NCI-H1436 treated with DMSO at 0.1 percent for 48 hours (cell line): ENCODE measurements at places on chromosomes 1 and 21.

DNA sequence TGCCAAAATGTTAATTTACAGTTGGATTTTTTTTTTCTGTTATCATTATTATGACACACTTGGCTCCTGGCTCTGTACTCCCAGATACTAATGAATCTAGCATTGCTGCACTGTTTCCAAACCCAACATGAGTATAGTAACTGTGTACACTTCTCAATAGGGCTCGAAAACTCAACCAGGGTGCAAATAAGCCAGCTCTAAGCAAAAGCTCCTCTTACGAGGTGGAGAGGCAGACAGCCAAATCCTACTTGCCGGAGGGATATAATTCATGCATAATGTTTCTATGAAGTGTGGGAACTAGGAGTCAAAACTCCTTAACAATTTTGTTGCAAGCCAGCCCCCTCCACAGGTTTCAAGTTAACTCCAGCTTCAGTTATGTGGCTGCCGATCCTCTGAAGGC lies 510.4 kb upstream of the ZP4 start:
- no peak for DNase-seq

DNA sequence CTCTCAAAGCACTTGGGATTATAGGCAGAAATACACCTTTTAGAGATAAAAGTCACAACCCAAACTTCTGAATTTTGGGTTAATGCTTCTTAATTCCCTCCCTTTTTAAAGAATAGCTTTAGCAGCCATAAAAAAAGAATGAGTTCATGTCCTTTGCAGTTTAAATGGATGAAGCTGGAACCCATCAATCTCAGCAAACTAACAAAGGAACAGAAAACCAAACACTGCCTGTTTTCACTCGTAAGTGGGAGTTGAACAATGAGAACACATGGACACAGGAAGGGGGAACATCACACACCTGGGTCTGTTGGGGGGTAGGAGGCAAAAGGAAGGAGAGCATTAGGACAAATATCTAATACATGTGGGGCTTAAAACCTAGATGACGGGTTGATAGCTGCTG lies 55.8 kb downstream of the SLC27A3 start:
- no peak for DNase-seq

DNA sequence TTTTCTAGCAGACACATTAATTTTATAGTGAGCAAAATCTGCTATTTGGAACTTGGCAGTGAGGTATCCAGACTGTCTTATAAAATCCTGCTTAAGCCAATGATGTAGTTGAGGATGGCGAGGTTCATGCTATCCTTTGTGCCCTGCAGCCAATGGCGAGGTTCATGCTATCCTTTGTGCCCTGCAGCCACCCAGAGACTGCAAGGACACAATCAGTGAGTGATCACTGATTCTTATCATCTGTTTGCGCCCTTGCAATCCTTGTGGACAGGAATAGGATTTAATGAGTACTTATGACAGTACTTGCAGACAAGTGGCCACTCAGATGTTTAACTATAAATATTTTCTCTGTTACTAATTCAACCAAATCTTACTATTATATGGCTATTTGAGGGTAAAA lies 112.6 kb downstream of the EIF4G3 start:
- DNase-seq: no peak

DNA sequence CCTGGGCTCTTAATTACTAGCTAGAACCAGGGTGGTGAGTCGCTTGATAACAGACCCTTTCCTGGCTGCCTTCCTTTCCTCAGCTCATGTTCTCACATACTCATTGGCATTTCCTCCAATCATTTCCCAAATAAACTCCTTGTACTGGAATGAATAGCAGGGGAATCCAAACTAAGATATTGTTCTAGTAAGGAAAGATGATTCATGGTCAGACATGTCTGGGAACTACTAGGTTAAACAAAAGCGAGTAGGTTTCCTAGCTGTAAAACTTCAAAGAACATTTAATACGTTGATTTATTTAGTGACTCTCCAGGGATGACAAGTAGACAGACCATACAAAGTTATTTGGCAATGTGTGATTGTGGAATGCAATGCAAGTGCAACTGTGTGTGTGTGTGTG lies 121.2 kb upstream of the KCNJ6 start:
- DNase-seq: no peak

GRCh38 chr1:167599957-167600581 lies 30.0 kb upstream of the RCSD1 start:
- no peak for DNase-seq

DNA sequence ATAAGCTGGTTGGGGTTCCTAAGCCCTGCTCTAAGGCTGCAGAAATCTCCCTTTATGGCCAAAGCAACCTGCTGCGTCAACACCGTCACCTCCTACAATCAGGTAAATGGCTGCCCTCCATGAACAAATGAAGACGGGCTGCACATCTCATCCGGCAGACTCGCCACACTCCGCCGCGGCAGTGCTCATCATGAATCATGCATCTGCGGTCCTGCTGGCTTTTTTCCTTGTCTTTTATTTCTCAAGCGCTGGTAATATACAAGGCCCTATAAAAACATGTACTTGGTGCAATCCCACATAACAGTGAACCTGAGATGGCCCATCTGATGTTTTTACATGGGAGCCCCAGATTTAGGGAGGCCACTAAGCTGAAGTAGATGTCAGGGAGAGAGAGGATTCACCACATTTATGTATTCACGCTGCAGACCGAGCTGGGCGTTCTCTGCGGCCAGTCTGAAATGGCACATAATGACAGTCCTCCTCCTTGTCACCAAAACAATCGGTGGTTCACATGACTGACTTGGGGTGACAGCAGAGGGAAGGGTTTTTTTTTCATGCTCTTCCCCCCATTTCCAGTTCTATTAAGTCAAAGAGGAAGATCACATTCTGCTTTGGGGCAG lies 91.6 kb downstream of the KAZN start:
- DNase-seq: no peak

DNA sequence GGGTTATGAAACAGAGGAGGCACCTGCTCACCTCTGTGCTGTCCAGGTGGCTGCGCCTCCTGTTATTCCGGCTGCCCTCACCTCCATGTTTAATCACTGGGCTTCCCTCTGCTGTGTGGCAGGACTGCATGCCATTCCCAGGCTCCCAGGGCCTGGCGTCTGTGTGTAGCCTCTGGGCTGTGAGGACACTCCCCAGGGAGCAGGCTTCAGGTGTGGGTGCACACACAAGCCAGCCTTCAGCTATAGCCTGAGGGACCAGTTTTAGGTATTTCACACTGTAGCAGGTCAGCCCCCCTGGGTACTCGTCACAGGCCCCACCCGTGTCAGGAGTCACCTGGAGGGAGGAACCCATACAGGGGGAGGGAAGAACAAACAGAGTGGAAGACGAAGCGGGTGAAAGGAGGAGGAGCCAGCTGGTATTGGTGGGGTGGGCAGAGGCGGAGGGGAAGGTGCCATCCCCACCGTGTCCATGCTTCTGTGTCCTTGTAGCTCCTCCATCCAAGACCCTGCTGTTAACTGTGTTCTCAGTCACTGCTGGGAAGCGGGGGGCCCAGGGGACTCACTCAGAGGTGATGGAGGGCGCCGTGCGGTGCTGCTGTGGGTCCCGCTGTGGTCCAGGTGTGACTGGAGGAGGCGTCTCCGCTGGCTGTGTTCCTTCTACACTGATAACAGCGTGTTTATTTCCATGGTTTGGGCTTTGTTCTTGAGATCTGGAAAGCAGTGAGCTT lies 158.6 kb downstream of the PGBD5 start:
- no peak for DNase-seq

DNA sequence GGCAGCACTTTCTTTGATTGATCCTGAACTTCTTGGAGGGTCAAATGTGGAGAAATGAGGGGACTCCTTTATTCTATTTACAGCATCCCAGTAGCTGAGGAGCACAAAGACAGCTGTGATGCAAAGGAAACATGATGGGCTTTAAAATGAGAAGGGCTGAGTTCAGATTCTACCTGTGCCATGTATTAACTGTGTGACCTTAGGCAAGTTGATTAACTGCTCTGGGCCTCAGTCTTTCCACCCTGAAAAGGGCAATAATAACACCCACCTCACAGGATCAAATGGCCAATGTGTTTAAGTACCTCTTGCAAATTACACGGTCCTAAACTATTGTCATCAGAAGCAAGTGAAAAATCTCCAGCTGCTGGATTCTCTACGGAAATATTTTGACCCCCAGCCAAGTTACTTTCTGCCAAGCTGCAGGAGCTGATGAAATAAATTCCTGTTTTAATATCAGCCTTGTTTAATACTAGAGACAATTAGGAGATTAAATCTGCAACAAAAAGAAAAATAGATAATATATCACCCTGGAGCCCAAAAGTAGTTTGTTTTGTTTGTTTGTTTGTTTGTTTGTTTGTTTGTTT lies 15.7 kb downstream of the TMEM81 start:
- DNase-seq: no peak

DNA sequence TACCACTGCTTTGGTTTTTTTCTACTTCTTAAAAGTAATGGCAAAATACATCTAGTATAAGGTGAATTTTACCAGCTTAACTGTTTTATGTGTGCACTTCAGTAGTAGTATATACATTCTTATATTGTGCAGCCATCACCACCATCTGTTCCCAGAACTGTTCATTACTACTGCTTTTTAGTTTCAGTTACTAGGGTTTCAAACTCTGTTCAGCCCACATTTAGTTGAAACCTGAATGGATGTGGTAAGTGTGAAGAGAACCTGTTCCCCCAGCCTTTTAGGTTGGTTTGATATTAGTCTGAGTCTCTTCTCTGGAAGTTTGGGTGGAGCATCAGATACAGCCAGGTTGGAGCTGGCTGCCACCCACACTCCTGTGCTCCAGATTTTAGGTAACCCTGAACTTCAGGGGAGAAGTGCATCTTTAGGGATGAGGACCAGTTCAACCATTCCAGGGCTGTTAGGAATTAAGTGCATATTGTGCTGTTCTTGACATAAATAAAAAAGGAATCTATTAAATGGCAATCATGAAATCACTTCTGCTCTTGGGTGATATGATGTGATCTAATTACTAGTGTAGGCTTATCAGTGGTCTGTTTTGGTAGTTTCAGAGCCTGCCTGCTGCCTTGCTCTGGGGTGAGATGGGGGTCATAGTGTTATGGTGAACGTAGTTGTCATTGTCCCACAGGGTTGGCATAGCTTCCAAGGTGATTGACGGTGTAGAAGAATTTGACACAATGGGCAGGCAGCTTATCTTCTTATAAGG lies 32.1 kb downstream of the URB2 start:
- no peak for DNase-seq

DNA sequence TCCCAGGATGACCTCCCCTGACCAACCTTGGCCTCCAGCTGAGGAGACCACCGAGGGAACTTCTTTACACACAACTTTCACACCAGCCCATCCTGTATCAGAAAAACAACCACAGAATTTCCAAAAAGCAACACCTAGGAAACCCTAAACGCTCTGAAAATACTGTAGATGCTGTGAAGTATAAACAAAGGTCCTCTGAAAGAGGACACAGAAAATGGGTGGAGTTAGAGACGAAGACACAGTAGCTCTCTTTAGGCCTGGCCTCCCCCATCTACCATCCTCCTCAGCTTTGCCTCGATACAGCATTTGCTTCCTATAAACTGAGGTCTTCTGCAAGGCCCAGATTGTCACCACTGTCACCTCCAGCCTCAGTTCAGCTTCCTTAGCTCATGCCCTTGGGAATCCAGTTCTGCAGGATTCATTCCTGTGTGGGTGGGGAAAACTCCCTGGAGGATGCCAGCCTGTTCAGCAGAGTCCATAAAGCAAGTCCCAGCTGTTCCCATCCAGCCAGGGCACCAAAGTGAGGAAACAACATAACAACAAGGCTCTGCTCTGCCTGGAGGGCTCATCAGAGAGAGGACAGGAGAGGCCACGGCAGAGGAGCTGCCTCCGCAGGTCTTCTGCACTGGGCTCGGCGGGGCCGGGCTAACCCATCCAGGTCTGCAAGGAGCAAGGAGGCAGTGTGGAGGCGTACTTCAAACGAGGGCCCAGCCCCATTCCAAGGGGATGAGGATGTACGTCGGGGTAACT lies 15.0 kb downstream of the PIK3C2B start:
- DNase-seq: no peak

DNA sequence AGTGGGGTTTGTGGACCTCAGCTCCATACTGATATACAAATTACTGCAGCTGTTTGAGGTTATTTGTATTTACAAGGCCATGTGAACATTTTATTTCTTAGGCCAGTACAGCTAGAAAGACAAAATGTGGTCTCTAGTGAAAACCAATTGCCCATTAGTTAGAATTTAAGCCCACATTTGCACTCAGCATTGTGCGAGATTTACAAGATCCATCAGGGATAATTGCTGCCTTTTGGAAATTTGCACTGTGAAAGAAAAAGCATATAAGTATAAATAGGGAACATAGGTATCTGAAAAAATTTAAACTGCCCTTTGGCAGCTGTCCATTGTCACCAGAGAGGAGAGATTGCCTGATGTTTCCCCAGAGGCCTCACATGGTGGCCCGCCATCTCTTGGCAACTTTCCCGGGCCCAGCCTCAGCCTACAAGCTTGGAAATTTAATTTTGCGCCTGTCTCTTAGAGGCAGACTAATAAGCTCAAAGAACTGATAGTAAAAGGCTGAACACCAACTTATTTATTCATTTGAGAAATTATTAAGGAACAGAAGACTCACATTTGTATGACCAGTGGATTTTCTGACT lies 120.7 kb downstream of the MAP3K21 start:
- DNase-seq: no peak

- no peak for DNase-seq
Observed at GRCh38 chr1:61746813-61747212, 4.5 kb downstream of the PATJ start.

DNA sequence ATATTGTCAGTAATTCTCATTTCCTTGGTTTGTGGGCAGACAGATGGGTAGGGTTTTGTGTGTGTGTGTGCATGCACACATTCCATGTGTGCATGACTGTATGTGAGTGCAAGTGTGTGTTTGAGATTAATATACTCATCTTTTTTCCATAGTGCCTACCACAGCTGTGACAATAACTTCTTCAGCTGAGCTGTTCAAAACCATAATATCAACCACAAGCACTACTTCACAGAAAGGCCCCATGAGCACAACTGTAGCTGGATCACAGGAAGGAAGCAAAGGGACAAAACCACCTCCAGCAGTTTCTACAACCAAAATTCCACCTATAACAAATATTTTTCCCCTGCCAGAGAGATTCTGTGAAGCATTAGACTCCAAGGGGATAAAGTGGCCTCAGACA lies 149.3 kb downstream of the ADGRL2 start:
- no peak for DNase-seq

DNA sequence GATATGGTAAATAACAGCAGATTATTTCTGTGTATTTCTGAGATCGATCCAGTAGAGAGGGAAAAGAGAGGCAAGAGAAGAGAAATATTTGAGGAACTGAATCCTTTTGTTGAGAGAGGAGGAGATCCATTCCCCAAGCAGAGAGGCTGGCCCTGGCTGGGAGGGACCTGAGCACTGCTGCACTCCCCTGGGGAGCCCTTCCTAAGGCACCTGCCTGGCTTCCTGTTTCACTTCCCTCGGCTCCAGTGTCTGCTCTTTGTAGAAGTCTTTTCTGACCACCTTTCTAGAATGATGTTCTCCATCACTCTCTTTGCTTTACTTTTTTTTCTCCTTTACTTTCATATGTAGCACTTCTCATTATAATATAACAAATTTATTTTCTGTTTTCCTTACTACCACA lies 42.3 kb upstream of the SLC6A9 start:
- no peak for DNase-seq
